NCI-H2081 treated with DMSO at 0.1 percent for 48 hours (cell line): ENCODE measurements at places on chromosomes 3 and 15.

GRCh38 chr15:79778378-79778990 lies 118.3 kb downstream of the MTHFS start:
- no peak for DNase-seq

GRCh38 chr15:92904722-92905571 lies 4.8 kb downstream of the CHD2 start:
- DNase-seq, result no peak

DNA sequence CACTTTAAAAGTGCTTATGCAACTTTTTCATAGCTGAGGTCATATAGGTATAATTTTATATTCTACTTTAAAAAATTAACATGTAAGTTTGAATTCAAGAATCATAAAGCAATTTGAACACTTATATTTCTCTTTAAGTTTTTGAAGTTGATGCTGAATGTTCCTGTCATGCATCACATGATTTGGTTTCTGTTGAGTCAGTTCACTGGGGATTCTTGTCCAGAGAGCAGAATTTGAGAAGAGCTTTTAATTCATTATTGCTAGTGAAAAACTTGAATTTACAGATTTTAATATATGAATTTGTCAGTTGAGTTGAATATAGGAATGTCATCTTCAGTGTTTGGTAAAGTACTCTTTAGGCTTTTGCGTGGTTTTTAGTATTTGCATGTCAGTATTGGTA lies 7.9 kb downstream of the SLC25A26 start:
- DNase-seq, result no peak

DNA sequence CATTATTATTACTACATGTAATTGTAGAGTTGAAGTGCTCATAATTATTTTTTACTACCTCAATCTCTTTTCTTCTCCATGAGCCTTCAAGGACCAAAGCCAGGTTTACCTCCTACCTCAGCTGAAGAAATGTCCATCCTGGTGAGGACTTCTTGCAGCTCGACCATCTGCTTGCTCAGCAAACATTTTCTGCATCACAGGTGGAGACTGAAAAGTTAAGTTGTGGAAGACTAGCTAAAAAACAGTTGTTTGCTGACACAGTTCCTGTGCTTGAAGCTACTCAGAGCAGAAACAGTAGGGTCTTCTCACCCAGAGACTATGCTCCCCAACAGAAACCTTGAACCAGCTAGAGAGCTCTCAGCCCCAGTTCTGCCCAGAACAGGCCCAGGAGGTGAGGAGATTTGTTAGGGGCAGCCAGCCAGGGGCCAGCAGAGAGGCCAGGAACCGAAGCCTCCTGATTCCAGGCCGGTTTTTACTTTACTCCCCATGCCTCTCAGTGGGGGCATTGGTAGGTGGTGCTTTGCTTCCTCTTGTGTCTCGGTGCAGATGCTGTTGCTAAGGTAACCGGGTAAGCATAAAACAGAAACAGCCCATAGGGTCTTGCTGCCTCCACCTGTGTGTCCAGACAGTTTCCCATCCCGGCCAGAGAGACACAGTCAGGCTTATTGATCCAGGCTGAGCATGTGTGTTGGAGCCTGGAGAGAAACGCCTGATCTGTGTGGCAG lies 54.9 kb downstream of the CCNL1 start:
- peak; percentile 63 for DNase-seq

DNA sequence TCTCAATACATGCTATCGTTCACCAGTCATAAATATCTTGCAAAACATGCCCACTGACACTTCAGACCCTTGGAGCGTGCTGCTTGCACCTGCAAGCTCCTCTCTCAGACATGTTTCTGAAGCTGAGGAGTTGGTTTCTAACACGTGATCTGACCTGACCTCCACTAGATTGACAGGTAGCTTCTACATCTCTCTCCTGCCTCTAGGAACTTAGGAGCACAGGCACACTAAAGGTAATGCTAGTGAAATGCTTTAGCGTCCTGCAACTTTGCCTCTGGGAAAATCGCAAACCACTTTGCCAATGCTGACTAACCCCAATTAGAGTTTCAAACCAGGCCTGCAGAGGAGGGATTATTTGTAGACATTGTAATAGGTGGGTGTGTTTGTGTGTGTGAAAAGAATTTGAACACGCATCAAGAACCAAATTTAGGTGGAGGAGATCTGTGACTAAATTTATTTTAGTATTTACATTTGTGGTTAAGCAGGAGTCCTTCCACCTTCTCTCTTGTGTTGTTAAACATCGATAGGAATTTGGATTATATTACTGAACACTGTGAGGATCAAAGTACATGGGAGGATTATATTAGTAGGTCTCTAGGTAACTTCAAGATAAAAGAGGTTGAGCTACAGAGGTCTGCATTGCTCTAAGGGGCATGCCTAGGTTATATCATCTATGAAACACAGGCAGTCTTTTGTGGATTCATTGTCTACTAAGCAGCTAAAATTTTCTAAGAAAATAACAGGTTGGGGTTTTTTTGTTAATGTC lies 86.7 kb upstream of the ZBED2 start:
- no peak for DNase-seq

DNA sequence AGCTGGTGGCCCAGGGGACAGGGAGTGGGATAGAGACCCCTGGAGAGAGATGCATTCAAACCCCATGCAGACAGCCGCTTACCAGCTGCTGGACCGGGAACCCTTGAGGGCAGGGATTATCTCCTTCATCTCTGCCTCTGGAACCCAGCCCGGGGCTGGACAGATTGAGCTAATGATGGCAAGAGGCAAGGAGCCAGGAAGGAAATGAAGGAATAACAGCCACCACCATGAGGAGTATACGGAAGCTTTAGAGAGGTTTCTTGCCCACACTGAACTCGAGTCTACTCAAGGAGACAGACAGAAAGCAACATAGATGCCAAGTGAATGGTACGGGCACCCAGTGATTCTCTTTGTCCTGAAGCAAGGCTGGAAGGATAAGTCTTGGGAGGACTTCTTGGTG lies 23.2 kb downstream of the HAPLN3 start:
- DNase-seq, result no peak

GRCh38 chr3:124714223-124714853 lies 15.9 kb upstream of the UMPS start:
- DNase-seq, result no peak

GRCh38 chr3:167241048-167241845 lies 138.8 kb downstream of the ZBBX start:
- DNase-seq, result no peak

DNA sequence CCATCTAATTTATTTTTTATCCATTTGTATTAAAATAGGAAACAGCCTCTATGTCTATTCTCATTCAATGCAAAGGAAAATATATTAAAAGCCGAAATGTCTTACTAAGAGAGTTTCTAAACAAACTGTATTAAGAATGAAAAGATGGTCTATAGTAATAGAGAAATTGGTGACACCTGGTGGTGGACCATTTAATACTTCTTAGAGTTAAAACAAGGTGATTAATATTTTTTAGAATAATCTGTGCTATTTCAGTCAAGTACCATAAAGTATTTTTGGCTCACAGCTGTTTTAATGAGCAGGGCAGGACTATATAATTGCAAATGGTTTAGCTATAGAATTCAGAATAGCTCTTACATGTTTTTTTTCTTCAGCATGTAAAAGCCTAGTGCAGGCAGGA lies 55.7 kb downstream of the SYNPR start:
- DNase-seq, result no peak

GRCh38 chr15:99928429-99928981 lies 195.3 kb upstream of the LYSMD4 start:
- no peak for DNase-seq

DNA sequence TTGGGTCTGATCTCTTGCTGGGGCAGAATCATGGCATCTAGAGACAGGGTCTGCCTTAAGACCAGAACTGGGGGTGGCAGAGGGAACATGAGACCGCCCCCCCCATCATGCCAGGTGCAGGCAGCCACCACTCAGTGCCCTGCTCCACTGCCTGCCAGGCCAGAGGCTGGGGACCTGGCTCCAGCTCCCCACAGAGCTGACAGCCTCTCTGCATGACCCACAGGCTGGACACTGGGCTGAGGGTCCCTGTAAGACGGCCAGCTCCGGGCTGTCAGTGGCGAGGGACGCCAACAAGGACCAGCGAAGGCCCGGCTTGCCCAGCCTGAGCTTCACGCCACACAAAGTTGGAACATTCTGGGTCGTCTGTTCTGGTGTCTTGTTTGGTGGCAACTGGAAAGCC lies 145.6 kb downstream of the NSMCE3 start:
- DNase-seq, result no peak

- DNase-seq, result no peak
These were observed 10.4 kb upstream of the KLF13 start for GRCh38 chr15:31316135-31316795.

DNA sequence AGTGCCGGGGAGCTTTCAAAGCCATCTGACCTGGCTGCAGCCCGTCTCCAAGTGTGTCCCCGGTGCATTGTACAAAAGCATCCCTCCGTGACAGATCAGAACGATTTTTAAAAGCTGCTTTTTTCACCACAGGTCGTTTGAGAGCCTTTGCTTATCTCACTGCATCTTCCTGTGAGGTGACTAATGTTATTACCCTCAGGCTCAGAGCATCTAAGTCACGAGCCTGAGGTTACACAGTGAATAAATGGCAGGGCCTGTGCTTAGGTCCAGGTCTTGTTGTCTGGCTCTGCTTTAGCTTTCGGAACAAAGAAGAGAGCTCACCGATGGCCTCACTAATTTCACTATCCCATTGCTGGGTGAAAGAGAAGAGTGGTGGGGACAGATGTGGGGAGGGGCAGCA lies 83.3 kb downstream of the SEC22A start:
- DNase-seq, result no peak

- DNase-seq, result no peak
These were observed 38.8 kb upstream of the ZNF445 start for GRCh38 chr3:44516230-44516629.

GRCh38 chr3:120156699-120157098 lies 62.5 kb upstream of the GSK3B start:
- DNase-seq, result no peak

DNA sequence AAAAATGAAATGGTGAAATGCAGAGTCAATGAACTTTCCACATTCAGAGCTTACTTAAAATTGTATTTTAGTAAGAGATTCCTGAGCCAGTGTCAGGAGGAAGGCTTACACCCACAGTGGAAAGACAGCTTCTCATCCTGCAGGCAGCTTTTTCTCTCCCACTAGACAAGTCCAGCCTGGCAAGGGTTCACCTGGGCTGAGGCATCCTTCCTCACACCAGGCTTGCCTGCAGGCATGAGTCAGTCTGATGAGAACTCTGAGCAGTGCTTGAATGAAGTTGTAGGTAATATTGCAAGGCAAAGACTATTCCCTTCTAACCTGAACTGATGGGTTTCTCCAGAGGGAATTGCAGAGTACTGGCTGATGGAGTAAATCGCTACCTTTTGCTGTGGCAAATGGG lies 3.1 kb downstream of the CCR4 start:
- DNase-seq, result no peak

GRCh38 chr3:187795207-187795960 lies 50.1 kb upstream of the BCL6 start:
- no peak for DNase-seq

DNA sequence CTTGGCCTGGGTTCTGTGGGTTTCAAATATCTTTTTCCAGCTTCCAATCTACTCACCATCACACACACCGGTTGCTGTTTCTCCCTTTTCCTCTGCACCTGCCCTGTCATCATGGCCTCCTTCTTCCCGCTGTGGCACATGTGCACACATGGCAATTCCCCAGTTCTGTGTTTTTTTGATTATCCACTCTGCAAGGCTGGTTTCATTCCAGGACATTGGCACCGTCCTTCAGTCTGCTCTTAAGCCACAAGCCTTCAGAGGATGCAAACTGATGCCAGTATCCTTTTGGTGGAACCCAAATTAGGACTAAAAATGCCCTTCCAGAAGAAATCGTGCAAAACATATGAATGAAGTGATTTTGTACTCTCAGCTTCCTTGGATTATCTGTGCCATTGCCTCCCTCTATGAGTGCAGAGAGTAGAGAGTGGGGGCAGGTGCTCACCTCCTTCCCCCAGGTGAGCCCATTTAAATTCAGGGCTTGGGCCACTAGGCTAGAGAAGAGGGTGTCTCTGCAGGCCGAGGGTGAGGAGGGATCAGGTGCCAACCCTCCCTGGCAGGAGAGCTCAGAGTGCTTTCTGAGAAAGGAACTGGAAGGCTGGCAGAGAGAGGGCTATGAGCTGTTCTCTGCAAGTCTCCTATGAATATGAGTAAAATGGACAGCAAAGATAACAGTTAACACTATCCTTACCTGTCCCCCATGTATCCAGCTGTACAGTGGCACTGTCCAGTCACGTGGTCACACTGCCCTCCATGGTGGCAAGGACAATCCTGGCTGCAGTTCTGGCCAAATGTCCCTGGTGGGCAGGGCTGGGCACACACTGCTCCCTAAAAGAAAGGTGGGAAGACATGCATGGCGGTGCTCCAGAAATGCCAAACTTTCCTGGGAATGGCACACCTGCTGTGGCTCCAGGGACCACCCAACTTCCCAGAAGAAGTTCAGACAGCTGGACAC lies 100.8 kb downstream of the RAB11A start:
- DNase-seq, result no peak

DNA sequence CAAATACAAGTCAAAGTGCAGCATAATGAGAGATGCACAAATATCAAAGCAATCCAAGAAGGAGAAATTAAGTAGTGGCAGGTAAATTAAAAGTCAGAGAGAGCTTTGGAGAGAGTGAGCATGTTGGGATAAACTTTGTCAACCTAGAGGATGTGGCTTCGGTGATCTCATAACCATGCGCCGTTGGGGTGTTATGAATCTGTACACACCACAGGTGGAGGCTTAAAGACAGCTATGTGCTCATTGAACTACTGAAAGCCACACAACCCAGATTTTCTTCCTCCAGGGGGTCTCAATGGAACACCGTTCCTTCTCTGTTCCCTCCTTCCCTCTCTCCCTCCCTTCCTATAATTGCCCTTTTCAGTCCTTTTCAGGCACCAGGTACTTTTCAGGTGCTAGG lies 52.0 kb downstream of the SUCNR1 start:
- DNase-seq, result no peak

DNA sequence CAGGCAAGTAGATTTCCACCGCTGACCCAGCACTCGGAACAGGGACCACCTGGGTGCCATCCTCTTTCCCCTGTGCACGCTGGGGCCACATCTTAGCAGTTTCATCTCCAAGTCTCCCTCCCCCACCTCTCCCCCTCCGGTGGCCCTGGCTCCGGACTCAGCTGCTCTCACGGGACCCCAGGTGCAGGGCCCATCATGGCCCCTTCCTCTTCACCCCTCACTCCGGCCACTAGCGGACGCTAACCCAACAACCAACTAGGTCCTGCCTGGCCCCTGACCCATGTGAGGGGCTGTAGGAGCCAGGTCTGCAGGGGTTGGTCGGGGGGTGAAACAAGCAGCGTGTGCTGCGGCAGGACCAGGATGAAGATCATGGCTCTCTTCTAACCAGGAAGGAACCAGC lies 31.3 kb upstream of the IQSEC1 start:
- DNase-seq, result no peak

DNA sequence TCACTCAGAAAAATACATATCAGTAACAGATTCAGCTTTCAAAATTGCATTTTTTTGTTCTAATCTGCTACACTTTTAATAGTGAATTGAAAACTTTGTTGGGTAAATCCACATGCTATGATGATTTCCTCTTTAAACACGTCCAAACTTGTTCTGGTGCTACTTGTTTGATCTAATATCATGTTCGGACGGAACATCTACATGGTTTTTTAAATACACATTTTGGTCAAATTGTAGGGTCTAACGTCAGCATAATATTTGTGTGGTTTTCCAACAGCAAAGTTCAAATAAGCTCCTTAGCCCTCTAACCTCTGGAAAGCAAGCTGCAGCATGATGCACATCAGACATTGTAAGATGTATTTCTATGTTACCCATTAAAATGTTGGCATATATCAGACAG lies 98.5 kb upstream of the OSTN start:
- no peak for DNase-seq
